Neural progenitor cell (in vitro differentiated cells): ENCODE measurements at places on chromosomes 3 and 15. TPM values are rescaled to one million over a fixed set of nuclear protein-coding genes. Genes with fewer than 3 reads are reported as not detected.

- peak; percentile 84 for DNase-seq
Observed at GRCh38 chr3:159266779-159267178, 464.9 kb downstream of the MFSD1 start.

SLC15A2 gene
- 1.0 TPM in 2 replicates for total RNA-seq

GABRB3 gene
- total RNA-seq = 8.8 and 11.1 TPM in 2 replicates

SLC24A5 gene
- 0.65 TPM in 1 of 2 replicates, not detected in the other for total RNA-seq

GPD1L gene
- 1.6 and 5.6 TPM in 2 replicates for total RNA-seq

DNA sequence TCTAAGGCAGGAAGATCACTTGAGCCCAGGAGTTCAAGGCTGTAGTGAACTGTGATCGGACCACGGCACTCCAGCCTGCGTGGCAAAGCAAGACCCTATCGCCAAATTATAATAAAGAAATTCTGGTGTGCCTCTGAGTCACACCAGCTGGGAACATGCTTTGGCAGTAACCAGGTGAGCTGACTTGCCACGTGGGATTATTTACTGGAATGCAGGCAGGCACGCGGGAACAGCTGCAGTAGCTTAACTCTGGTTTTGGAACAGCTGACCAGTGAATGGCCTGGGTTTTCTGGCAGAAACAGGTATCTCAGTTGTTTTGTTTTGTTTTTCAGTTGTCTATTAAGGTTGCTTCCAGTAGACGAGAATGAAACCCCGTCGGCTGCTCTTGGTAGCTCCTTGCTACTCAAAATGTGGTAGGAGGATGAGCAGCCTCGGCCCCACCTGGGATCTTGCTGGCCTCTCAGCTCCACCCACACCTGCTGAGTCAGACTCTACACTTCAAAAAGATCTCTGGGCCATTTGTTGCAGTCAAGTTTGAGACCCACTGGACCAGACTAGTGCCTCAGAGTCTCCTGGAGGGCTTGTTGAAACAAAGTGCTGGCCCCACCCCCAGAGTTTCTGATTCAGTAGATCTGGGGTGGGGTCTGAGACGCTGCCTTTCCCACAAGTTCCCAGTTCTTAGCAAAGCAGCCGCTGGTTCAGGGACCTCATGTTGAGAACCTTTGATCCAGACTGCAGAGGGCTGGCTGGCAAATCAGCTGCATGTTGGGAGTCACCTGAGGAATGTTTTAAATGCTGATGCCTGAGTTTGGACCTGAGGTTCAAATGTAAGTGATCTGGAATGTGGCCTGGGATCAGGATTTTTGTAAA lies 26.6 kb downstream of the IDH2 start:
- DNase-seq = no peak

UCN2 gene
- total RNA-seq = 0.34 TPM in 1 of 2 replicates, not detected in the other

FBXW12 gene
- 0.82 and 1.4 TPM in 2 replicates for total RNA-seq

DNA sequence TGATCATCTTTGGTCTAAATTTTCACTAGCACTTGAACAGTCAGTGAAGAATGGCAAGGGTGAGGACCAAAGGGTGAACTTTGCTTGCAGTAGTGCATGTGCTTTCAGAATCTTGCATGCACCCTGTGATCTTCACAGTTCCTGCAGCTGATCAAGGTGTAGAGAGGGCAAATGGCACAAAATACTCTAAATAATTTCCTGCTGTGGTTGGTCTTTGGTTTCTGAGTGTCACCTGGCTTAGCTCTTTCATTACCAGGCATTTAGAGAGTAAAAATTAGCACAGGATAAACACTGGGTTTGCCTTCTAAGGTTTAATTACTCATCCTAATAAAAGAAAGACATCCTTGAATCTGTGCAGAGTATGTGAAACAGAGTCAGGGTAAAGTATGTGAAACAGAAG lies 11.4 kb downstream of the TIPARP start:
- no peak for DNase-seq

TNFAIP8L3 gene
- not detected in 2 replicates for total RNA-seq

DNA sequence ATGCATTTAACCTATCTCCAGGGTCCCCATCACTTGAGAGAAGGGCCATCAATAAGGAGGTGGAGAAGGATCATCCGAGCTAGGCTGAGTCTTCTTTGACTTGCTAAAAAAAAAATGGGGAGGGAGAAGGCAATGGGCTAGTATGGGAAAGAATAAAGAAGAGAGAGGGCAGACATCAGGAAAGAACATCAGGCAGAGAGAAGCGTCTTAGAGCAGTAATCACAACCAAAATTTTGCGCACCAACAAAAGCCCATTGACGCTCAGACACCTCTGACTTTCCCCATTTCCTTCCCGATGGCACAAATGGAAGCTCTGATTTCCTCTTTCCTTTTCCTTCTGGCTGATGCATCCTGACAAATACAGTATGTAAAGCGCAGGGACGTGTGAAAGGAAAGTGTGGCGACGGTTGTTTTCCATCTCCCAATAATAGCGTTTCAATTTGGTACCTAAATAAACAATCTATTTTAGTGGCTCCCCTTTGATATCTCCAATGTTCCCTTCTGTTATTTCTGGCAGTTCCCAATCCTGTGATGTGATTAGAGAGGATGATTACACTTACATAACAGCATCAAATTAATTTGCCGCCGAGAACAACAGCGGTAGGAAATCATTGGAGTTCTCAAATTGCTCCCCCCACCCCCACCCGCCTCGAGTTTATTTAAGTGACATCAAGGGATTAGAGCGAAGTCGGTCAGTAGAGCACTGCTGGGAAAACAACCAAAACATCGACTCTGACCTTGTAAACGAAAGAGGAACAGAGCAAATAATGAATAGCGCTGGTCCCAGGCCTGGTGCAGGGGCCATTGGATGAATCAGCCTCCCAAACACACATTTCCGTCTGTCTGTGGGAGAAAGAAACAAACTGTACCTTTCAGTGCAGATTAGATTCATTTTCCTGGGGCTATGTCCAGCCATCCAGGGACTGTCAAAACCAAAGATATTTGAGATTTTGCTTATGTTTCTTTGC lies 273.3 kb upstream of the ICE2 start:
- DNase-seq = no peak

GRCh38 chr15:65033659-65034269 lies 4.3 kb upstream of the MTFMT start:
- DNase-seq = peak; percentile 56

DNA sequence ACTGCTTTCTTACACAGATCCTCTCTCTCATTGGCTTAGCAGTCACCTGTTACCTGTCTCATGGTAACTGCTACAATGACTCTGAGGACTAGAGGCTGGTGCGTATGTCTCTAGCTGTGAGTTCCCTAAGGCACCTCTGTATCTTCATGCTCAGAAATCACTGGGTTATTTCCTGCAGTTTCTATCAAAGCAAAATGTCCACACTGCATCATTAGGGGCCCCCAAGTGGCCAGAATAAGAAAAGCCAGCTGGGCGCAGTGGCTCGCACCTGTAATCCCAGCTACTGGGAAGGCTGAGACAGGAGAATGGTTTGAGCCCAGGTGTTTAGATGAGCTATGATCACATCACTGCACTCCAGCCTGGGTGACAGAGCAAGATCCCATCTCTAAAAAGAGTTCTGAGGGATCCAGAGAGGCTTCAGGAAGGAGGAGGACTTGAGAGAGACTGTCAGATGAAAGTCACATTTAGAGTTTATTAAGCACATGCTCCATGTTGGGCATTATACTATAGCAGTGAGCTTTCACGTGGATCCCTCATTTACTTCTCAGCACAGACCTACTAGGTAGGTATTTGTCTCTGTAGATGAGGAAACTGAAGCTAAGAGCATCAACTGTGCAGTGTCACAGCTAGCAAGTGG lies 2.3 kb upstream of the VPS18 start:
- DNase-seq = peak; percentile 56

DNA sequence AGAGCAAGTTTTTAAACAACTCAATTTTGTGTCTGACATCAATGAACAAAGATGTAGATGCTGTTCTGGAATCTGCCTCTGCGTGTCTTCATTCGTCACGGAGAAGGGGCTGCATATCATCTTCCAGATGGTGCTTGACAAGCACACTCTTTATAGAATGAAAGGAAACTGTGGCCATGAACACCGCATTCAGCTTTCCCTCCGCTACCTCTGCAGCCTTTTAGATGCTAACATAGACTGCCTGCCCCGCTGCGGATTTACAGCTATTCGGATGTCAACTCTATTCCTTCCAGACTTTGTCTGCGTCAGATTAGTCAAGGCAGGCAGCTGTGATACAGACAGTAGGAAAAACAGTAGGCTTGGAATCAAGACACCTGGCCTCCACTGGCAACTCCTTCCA lies 232.9 kb downstream of the TJP1 start:
- peak; percentile 28 for DNase-seq

FSIP1 gene
- total RNA-seq = 2.1 and 2.5 TPM in 2 replicates

DNA sequence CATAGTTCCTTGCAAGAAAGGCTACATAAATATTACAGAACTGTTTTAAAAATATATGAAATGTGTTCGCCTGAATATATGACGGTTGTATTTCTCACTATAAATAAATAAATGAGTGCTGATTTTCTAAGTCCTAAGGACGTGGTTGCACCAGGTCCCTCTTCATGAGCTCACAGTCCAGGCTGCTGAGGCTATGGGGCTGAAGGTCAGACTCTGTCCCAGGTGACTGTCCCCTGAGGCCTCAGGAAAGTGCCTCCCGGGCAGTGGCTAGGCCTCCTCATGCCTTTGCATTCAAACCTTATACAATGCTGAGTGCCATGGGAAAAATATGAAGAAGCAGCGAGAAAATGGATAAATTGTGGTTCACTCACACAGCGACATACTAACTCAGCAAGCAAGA lies 43.5 kb upstream of the SSR3 start:
- no peak for DNase-seq

DNA sequence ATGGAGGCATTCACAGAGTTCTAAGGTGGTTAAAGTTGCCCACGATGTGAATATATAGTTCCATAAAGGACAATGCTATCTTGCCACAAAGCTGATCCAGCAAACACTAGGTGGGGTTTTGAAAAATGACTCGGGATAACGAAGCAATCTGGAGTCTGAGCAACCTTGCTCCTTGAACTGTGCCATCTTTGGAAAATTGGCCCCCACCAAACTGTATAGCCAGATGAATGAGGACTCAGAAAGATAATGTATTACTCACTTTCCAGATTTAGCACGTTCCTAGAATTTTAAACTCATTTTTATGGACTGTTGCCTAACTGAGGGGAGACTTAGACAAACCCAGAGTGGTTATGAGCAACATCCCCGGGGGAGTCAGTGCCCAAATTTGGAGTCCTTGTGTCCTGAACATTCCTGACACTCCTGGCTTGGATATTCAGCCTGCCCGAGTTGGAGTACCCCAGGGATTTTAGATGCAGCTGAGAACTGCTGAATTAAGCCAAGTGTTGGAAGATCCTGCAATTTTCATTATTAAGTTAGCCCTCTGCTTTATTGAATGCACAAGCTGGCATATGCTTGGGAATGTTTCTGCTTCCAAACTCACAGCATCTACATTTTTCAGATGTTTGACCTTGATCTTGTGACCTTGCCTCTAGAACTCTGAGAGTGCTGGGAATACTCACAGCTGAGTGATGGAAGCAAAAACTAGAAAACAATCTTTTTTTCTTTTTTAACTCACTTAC lies 8.8 kb upstream of the MAGI1 start:
- DNase-seq = no peak

- peak; percentile 67 for DNase-seq
Observed at GRCh38 chr3:56366641-56367162, 101.6 kb downstream of the ERC2 start.

- no peak for DNase-seq
Observed at GRCh38 chr3:67599821-67600220, 54.6 kb downstream of the SUCLG2 start.

DNA sequence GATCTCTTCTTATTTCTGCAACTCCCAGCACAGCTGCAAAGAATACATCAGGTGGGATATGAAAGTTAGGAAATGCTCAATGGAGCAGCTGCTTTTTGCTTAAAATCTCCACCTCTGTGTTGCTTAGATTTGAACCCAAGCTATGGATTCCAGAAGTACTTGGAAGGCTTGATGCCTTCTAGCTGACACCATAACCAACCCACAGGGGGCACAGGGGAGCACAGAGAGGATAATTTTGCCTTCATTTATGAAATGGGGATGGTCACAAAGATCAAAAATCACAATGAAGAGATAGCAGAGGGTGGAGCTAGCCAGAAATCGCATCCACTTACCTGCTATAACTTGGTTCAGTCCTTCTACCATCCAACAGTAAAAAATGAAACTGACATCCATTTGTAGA lies 75.7 kb downstream of the DUT start:
- no peak for DNase-seq

GRCh38 chr15:58212909-58213526 lies 74.8 kb downstream of the AQP9 start:
- DNase-seq = peak; percentile 62
